ENCODE measurements at places on chromosomes 16 and 17.

GRCh38 chr17:206941-207560 is 25.6 kb upstream of the DOC2B start:
- no peak for DNase-seq

DNA sequence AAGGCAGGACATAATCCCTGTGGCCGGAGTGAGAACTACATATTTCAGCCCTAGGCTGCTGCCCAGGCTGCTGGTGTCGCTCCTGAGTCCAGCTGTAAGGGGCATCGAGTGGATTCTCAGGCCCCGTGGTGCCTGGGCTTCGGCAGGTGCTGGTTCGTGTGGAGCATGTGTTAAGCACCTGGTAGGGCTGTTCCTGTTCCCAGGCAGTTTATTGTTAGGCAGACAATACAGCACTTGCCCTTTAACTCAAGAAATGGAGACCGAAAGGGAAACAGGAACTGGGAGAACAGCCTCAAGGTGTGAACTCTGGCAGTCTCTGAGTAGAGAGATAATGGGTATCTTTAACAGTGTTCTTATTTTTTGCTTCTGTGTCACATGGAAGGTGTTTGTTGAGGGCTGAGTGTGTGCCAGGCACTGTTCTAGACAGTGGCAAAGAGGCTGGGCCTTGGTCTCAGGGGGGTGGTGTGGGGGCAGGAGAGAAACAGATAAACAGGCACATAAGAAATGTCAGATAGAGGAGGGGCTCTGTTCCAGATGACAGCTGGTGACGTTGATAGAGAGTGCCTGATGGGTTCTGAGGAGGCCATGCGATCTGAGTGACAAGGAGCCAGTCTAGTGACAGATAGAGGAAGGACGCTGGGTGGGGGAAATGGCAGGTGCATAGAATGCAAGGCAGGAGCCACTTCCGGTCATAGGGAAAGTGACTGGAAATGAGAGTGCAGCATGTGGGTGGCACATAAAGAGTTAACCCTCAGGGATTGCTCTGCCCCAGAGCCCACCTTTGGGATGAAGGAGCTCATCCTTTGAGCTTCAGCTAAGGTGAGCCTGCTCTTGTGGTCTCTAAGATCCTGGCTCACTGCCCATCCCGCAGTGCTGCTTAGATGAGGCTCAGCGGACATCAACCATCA is 33.8 kb downstream of the EPN2 start:
- no peak for DNase-seq

DNA sequence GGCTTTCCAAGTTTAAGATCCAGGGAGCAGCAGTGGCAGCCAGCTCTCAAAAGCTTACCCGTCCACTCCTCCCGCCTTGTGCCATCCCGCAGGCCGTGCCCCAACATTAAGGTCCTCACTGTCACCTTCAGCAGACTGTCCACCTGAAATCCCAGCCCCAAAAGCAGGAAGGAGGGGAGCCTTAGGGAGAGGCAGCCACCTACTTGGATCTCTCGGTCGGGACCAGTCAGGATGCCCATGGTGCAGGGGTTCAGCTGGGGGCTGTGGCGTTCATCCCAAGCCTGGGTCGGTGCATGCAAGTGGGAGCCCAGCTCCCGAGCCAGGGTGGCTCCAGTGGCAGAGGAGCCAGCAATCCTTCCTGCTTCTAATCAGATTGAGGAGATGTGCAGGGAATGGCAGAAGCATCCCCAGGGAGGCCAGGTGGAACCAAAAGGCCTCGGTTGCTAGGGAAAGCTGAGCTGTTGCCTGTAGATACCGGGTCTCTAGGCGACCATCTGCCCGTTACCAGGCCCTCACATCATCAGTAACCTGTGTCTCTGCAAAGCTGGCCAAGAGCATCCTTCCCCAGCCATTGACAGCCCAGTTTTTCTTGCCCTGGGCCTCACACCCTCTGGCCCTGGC is 24.6 kb downstream of the CNGB1 start:
- no peak for DNase-seq

DNA sequence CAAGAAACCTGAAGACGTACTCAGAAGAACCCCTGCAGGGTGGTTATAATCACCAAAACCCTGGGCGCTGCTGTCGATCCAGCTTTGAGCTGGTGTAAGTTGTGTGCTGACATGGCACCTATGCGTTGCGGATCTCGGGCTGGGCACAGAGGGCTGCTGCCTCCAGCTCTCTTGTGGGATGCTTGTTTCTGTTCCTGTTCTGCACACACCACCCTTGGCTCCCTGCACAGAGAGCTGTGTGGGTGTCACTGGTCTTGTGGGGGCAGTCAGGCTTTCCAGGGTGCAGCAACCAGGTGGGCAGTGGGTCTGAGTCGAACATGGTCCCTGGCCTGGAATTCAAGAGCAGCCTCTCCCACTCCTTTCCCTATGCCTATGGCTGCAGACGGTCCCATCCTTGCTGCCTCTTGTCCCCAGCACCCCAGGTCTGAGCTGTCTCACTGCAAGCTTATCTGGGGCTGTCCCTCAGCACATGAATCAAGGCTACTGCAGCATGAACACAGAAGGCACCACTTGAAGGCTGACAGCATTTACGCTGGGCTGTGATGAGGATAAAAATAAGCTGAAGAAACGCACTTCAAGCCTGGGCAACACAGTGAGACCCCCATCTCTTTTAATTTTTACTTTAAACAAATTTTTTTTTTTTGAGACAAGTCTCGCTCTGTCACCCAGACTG is 20.1 kb downstream of the ZNF276 start:
- DNase-seq: no peak

- no peak for DNase-seq
Observed at GRCh38 chr17:79088247-79088996, 13.8 kb downstream of the ENGASE start.

DNA sequence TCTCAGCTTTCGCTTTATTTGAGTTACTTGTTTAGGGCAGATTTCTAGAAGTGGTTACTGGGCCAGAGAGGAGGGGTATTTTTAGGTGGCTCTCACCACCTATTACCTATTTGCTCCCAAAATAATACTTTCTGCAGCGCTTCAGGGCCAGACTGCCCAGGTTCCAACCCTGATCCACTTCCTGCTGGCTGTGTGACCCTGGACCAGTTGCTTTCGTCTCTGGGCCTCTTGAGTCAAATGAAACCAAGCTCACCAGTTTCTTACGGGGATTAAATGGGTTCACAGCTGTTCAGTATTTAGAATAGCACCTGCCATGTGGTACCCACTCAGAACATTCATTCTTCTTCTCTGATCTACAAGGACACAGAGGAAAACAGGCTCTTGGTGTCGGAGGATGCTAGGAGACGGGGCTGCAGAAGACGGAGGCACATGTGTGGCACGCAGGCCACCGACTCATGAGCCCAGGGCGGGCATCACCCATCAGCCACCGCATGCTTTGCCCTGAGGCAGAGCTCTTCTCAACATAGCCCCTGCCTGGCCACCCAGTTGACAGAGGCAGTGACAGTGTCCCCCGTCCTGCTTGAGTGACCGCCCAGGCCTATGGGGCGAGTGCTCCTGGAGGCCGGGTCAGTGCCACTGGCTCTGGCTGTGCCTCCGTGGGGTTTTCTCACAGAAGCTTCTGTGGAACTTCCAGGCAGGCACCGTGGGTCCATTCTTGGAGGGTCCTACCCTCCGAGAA is 149.0 kb upstream of the PLCG2 start:
- no peak for DNase-seq

DNA sequence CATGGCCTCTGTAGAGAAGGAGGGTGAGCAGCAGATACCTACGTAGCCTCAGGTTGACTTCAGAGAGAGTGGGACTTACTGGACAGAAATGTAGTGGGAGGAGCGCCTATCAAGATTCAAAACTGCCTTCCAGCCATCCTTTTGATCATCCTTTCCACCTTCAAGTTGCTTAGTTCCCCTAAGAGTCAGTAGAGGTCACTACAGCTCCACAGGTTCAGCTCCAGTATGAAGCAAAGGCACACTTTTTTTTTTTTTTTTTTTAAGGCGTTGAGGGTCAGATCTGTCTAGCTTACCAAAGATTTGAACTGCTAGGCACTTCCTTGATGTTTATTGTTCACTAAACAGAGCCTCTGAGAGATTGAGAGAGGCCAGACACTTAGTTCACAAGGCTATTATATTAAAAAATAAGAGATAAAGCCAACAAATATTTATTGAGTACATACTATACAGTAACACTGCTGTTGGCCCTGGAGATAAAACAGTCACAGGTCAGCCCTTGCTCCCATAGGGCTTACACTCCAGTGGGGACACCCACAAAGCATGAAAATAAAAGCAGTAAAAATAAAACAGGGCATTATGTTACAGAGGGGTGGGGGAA is 3.1 kb downstream of the RNF227 start:
- DNase-seq: no peak

DNA sequence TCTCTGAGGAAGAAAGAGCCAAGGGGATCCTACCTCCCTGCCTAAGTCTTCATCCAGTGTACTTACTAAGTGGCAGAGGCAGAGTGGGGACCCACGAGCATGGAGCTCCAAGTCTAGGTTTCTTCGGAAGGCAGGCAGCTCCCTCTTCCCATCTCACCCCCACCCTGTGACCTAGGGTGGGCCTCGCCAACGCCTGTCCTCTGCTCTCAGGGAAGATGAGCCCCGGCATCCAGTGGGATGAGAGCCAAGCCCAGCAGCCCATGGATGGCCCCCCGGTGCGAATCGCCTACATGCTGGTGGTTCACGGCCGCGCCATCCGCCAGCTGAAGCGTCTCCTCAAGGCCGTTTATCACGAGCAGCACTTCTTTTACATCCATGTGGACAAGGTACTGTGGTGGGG is 8.3 kb downstream of the XYLT2 start:
- peak; percentile 54 for DNase-seq

DNA sequence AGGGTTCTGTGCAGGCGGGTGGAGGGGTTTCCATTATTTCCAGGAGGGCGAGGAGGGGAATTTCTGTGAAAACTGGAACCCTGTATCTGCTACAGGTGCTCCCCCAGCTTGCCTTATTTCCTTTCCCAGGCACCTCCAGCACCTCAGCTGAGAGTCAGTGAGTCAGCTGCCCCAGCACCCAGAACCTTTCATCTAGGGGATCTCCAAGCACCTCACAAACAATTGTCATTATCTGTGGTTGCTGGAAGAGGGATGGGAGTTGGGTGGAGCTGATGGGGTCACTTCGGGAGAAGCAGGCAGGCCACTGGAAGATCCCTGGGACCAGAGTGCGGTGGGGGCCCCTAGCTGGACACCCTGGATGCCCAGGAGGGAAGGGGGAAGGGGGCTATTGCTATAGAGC is 10.0 kb upstream of the CLUH start:
- DNase-seq: no peak

GRCh38 chr16:58923094-58923493 is 189.0 kb upstream of the GOT2 start:
- no peak for DNase-seq

GRCh38 chr16:86072328-86073102 is 173.6 kb downstream of the IRF8 start:
- DNase-seq: no peak

GRCh38 chr17:4179071-4179470 is 36.1 kb downstream of the CYB5D2 start:
- no peak for DNase-seq

GRCh38 chr17:29007860-29008455 is 2.1 kb upstream of the SEZ6 start:
- no peak for DNase-seq

DNA sequence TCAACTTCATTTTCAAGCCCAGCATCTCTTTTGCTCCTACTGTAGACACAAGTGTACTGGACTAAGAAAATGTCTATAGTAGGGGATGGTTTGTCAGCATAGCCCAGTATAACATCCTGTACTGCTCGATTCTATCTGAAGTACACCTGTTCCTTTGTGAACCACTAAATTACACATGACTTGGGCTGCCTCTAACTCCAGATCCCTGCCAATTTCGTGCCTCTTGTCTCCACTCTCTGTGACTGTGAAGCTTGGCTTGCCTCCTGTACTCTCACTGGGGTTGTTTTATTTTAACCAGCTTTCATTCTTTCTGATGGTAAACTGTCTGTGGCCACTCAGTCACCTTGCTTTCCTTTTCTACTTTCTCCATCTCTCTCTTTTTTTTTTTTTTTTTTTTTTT is 24.5 kb downstream of the GFOD2 start:
- DNase-seq: no peak

DNA sequence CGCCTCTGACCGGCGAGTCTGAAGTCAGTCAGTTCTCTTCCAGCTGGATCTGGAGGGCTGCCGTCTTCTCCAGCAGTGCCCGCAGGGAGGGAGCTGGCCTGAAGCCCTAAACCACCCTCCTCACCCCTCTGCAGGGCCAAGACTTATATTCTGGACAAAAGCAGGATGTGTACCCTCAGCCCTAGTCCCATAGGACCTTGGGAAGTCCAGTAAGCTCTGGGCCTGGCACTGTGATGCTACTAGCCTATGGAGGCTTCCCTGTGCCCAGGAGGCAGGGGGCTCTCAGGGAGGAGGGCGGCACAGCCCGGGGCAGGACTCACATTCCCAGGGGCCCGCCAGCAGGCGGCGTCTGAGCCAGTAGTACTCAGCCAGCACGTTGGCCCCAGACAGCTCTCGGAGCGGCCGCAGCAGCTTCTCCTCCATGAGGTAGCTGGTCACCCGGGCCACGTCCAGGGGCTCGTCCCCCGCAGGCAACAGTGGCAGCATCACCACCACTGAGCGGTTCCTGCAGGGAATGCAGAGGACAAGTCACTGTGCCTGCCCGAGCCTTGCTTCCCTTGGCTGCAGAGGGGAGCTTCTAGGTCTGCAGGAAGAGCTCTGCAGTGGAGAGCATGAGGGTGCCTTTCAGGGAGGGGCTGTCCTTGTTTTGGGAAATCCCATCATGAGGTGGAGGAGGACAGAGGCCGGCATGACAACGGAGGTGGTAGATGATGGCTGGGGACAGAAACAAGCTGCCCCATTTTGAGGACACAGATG is 41.7 kb downstream of the RMI2 start:
- DNase-seq: no peak

DNA sequence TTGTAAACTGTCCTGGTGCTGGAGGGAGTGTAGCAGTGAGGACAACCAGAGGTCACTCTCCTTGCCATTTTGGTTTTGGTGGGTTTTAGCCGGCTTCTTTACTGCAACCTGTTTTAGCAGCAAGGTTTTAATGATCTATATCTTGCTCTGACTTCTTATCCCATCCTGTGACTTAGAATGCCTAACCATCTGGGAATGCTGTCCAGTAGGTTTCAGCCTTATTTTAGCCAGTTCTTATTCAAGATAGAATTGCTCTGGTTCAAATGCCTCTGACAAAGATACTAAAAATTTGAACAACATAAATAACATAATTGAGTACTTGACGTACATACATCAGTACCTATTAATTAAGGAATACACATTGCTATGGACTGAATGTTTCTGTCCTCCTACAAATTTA is 93.3 kb upstream of the TOM1L1 start:
- DNase-seq: no peak

DNA sequence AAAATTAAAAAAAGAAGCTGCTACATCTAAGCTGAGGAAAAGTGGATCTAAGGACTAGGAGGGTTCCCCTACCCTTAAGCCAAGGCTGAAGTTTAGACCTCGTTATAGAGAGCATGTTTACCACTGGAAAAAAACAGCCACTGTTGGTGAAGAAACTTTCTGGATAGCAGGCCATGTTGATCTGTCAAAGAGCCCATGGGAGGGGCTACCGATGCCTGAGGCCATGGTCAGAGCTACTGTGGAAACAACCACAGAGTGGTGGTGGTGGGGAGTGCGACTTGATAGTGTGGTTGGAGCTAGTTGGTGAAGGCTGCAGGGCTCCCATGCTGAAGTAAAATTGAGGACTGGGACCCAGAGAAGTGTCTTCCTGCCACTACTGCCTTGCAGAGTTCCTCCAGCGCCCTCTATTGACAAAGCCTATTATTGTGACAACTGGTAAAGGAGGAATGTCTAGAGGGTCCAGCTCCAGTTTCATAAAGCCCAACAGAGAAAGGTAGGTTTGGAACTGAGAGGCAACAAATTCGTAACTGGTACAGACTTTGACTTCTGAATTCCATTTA is 12.7 kb upstream of the FAM20A start:
- DNase-seq: no peak

GRCh38 chr17:66373944-66374817 is 71.8 kb downstream of the PRKCA start:
- no peak for DNase-seq

- DNase-seq: no peak
Observed at GRCh38 chr17:76569607-76570279, 15.9 kb downstream of the ST6GALNAC2 start.

Data from upper lobe of right lung (tissue), 1 donor.